Stimulated activated CD4-positive, alpha-beta T cell treated with anti-CD3 and anti-CD28 coated beads, Interleukin-4, amount 100 ng/mL, for 24 hours (primary cell): ENCODE measurements at places on chromosomes 1 and 21.

GRCh38 chr1:36222481-36223380 lies 1.5 kb upstream of the THRAP3 start:
- DNase-seq: no peak

DNA sequence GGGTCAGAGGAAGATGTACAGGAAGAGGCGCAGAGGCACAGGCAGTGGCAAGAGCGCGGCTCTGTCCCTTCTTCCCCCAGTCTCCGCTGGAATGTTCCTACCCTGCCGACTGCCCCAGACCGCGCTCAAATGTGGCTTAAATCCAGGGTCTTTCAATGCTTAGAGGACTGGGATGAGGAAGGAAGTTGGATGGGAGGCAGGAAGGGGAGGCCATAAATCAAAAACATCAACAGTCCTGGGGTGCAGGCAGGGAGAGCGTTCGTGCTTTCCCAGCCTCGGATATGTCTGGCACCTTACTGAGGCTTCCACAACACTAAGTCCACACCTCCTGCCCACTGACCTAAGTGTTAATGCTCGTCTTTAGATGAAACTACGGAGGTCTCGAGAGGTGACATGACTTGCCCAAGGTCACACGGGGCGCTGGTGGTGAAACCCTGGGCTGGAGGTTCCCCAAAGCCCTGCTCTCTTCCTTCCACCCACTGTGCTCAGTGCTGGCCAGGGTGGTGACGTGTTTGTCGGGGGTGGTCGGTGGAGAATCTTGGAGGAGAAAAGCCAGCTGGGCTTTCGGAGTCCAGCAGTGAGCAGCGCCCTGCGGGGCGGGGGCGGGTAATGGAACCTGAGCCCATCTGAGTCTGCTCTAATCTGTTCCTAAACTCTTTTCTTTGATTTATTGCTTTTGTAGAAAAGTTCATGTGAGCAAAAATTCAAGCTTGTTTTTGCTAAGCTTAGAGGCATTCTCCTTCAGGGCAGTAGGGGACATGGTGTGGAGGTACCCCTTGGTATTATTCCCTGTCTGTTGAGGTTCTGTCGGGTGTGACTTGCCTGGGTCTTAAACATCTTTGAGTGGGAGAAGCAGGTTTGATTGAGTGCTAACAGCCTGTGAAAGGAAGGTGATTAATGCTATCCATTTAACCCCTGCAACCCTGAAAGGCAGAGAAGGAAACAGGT lies 708 bp downstream of the CDA start:
- DNase-seq: no peak

DNA sequence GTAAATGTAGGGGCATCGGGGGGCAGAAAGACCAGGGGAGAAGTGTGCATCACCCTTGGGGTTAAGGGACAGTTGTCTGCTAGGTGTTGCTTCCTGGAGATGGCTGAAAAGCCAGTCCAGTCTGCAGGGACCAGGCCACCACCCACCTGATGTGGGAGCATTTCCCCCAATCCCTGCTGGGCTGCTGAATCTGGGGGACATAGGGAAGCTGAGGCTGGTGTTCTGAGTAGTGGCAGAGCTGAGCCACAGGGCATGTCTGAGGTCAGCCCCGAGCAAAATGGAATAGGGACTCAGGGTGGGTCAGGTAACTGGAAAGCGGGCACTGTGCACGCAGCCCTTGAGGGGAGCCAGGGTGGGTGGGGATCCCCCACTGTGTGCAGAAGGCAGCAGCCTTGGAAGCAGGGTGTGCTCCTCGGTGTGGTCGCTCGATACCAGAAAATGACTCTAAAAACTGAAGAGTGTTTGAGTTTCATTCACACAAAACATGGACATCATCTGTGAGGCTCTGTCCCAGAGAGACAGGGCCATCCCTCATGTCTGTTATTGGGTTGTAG lies 2.4 kb upstream of the CCNL2 start:
- no peak for DNase-seq

DNA sequence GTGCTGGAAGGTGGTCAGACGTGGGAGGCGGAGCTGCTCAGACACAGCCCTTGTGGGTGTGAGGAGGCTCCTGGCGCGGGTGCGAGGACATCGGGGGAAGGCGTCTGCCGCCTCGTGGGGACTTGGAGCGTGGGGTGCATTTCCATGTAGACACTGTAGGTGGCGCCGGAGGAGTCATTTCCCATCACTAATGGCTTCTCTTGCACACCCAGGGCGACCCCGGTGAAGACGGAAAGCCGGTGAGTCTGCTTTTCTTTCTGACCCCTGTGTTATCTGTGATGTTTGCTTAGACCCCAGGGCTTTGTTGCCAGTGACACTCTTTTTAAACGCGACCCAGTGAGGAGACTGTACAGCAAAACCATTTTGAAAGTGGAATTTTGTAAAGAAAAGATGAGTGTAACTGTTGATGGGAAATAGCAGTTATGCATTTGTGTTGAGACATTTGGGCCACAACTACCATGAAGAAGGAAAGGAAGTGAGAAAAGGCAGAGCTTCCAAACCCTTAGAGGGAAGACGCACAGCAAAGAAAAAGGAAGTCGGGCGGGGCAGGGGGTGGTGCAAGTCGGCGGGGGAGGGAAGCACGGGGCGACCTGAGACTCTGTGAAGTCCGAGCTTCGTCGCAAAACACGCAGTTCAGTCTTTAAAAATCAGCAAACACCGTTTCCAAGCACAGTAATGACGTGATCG lies 64.0 kb downstream of the SLC19A1 start:
- peak; percentile 85 for DNase-seq

DNA sequence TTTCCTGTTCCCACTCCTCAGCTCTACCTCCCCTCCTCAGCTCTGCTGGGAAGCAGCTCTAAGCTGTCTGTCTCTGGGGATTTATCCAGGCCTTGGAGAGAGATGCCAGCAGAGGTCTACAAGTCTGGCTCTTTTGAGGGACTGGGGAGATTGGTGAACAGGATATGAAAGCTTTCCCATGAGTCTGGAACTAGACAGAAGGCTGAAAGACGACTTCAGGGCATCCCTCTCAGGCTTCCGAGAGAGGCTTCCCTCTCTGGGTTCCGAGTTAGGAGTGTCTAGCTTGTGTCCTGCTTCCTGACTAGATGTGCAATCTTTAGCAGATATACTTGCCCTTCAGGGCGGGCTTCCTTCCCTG lies 733 bp downstream of the TMEM35B start:
- DNase-seq: no peak

DNA sequence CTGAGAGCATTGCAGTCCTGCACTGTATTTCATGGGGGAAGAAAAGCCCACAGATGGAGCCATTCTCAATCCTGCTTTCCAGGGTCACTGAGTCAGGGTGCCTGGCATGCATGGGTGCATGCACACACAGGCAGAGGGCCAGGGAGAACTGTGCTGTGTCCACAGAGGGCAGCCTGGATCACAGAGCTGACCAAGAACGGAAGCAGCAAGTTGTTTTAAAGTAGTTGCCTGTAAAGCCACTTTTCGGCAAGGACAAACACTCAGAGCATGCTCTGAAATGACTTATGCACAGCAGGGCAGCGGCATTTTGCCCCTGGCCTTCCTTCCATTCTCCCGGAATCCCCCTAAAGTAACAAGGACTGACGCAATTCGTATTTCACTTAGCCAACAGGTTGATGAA lies 3.6 kb downstream of the ERG start:
- DNase-seq: no peak

DNA sequence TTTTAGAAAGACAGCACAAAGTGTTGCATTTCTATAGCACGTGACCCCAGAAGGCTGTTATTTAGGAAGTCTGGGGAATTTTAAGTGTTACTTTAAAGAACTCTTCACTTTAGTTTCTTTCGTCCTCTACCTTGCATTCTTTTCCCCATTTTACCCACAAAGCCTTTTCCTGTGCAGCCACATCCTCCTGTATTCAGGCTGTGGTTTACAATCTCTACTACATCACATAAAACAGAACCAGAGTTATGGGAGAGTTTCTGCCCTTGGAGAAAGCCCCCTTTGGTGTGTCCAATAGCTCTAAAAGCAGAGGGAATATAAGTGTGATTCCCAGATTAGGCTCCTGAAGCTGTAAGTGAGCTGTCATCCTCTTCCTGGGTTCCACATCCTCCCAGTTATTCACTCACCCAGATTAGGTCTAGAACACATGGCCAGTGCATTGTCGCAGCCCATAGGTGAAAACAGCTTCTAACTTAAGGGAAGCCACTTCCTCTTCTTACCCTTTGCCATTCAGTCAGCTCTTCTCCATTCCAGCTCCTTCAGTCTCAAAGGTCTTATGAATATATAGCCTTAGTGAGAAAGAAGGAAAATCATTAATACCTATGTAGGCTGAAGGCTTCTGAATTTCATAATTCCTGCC lies 171.1 kb downstream of the PIGK start:
- DNase-seq: no peak

DNA sequence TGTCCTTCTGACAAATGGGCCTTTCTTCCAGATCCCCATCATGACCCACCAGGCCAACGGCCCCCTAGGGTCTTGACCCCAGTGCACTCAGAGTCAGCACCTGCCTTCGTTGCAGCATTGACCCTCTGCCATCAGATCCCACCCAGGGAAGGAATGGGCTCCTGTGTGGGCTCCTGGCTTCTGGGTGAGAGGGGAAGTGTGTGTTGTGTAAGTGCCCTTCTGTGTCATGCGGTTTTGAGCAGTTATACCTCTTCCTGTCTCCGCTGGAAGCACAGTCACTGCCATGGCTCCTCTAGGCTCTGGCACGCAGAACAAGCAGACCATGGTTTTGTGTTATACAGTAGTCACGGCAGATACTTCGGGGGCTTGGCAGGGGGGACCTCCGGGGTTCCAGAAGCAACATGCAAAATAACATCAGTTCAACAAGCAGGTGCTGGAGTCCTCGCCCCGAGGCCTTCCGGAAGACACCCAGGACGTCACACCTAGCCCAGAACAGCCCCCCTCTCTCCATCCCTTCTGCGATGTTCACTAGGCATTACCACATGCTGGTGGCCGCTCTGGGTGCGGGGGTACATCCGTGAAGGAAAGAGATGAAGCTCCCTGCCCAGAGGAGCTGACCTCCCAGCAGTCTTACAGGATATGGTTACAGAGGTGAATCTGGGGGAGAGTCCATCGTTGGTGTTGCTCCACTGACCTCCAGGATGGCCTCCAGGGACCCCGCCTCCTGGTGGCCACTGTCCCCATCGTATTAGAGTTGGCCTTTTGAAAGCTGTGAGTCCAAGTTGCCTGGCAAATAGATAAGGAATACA lies 17.4 kb upstream of the KCNAB2 start:
- DNase-seq: peak; percentile 65

GRCh38 chr1:32701421-32701911 lies 1.1 kb downstream of the SYNC start:
- DNase-seq: no peak

DNA sequence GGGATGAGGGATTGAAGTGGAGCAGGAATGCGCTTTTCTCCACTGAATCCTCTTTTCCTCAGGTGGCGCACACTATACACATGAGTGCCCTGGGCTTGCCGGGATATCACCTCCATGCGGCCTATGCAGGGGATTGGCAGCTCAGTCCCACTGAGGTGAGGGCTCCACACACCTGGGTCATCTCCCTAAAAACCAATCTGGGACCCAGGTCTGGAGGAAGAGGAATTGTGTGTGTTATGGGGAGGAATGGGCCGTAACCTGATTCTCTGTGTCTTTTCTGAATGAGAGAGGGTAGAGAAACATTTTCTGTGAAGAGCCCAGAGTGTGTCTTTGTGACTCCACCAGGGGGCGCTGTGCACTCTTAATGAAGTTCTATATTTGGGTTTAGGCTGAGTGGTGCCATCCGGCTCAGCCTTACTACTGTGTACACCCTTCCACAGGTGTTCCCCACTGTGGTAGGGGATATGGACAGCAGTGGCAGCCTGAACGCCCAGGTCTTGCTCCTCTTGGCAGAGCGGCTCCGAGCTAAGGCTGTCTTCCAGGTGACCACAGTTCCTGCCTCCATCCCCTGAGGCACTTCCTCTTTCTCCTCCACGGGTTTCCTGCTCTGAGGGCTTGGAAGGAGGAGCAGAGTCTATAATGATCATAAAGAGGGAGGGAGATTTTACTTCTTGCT lies 1.5 kb downstream of the TOMM40L start:
- DNase-seq: peak; percentile 92

GRCh38 chr1:152029929-152030211 lies 6.9 kb downstream of the S100A11 start:
- no peak for DNase-seq

DNA sequence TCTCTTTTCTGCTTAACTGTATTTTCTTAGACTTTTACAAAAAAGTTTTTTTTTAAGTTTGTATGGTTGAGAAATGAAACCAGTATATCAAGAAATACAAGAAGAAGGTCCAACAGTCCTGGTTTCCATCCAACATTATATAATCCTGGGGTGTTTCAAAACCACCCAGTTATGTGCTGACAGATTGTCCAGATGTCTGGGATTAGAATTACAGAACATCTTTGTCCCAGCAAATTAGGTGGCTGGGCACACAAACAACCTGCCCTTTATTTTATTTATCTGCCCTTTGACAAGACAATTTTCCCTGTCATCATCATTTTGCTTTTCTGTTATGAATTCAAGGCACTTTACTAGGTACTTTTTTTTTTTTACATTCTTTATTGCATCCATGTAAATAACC lies 622.1 kb downstream of the PLPP3 start:
- no peak for DNase-seq

GRCh38 chr1:157498736-157499090 lies 53.6 kb downstream of the FCRL5 start:
- DNase-seq: no peak

- DNase-seq: peak; percentile 24
Observed at GRCh38 chr1:9009438-9010370, 16.5 kb downstream of the SLC2A7 start.

DNA sequence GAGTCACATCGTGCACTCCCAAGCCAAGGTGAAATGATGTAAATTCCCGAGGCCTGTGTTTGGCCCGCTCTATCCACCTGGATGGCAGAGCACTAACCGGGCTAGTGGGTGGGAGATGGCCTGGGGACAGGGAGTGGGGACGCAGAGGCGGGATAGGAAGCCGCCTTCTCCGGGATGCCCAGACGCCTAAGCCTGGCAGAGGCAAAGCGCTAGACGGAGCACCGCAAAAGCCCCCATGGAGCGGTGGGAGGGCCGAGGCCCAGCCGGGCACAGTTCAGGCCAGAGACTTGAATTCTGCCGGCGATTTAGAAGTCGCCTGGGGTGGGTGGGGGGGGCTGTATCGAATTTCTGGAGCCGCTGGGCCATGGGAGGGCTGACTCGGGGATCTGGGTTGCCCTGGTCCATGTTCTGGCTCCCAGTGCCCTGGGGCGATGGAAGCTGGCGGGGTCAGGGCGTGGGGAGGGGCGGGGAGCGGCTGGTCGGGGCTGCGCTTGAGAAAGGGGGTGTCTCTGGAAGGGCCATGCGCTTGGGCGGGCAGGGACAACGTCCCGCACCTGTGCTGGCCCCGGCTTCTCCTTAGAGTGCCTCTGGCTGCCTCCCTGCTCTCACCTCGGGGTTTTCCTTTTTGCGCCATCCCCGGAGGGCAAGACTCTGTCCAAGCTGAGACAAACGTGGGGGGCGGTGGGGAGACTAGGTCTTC lies 28.0 kb downstream of the KIAA2013 start:
- DNase-seq: no peak

- no peak for DNase-seq
Observed at GRCh38 chr1:14777516-14778506, 179.3 kb downstream of the KAZN start.

GRCh38 chr1:219587401-219587800 lies 25.5 kb downstream of the ZC3H11B start:
- DNase-seq: no peak

GRCh38 chr1:155598842-155599331 lies 11.1 kb upstream of the MSTO1 start:
- no peak for DNase-seq

- no peak for DNase-seq
Observed at GRCh38 chr1:165313903-165314302, 42.6 kb downstream of the LMX1A start.

- no peak for DNase-seq
Observed at GRCh38 chr1:72366466-72366865, 84.1 kb upstream of the NEGR1 start.
